KBM-7 (cell line): ENCODE measurements at places on chromosomes 3 and 15.

GRCh38 chr3:134624537-134625287 lies 26.1 kb downstream of the KY start:
- DNase-seq = no peak

DNA sequence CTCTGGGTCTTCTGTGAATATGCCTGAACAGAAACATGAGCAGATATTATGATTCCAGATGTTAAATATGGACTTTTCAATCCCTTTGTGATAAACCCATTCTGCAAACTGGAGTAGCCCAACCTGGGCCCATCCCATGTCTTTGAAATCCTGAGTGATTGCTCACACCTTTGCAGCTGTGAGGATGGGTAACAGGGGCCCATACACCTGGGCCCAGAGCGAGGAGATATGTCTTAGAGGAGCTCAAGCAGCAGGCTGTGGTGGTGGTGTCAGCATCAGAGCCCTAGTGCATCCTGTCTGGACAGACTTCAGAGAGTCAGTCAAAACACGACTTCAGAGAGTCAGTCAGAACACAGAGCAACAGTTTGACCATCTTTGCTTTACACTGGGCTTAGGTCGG lies 64.9 kb upstream of the LIMD1 start:
- DNase-seq = no peak

- no peak for DNase-seq
Measured at GRCh38 chr3:61718565-61718964, 157.2 kb downstream of the PTPRG start.

DNA sequence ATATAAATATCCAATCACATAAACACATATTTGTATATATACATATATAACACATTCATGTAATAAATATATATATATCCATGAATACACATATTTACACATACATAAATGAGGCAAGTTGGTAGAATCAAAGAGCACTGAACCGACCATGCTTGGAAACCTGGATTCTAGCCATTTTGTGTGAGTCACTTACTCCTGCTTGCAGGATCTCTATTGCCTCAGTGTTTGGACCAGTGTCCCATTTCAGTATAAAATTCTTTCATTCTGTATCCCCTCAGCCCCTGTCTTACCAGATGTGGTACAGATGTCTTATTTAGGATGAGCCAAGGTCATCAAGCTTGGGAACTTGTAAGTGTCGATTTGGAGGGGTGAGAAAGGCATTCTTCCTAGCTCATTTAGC lies 391.4 kb upstream of the FRG2C start:
- no peak for DNase-seq

- no peak for DNase-seq
Measured at GRCh38 chr3:124346487-124346886, 354.6 kb upstream of the ROPN1 start.

DNA sequence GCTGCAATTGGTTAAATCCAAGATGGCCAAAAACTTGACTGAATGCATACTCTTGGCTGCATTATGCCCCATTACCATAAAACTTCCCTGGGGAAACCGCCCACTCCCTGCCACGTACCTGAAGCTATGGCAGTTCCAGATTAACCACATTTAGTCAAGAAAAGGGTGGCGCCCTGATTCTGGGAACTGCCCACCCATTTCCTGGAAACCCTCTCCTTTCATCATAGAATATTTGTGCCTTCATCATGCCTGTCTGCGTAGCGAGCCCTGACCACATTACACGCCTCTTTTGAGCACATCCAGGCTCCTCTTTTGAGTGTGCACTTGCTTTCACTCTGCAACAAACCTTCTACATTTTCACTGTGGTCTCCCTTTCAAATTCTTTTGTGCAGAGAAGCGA lies 5.2 kb downstream of the LINS1 start:
- peak; percentile 95 for DNase-seq

DNA sequence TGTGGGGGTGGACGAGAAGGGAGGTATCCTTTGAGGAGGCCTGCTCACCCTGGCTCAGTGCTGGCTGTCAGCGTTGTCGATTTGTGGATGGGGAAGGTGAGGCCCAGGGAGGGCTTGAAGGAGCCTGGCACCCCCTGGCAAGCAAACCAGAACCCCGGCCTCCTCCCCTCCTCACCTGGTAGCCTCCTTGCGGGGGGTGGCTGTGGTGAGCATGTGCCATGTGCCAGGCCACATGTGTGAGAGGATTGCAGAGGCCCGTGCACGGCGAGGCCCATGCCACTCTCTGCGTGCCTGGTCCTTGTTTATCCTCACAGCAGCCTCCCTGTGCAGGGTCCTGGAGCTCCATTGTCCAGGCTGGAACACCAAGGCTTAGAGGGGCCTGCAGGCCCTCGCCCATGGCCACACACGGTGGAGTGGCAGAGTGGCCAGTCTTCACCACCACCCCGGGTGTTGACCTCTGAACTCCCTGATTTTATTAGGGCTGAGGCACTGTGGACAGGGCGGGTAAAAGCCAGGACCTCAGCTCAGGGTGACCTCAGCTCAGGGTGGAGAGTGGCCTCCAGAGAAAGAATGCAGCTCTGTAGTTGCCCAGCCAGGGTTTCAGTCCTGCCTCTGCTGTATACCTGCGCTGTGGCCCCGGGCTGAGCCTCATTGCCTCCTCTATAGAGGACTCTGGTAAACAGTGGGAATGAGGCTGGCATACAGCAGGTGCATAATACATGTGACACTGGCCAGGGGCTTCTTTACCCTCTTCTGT lies 29.1 kb downstream of the HDAC11 start:
- no peak for DNase-seq

- no peak for DNase-seq
Measured at GRCh38 chr3:18153571-18154173, 271.5 kb downstream of the SATB1 start.

- no peak for DNase-seq
Measured at GRCh38 chr15:40364251-40364650, 6.2 kb downstream of the DISP2 start.

GRCh38 chr3:13235079-13235478 lies 161.8 kb upstream of the IQSEC1 start:
- DNase-seq = no peak

- DNase-seq = no peak
Measured at GRCh38 chr15:80041494-80042253, 17.8 kb upstream of the ZFAND6 start.

DNA sequence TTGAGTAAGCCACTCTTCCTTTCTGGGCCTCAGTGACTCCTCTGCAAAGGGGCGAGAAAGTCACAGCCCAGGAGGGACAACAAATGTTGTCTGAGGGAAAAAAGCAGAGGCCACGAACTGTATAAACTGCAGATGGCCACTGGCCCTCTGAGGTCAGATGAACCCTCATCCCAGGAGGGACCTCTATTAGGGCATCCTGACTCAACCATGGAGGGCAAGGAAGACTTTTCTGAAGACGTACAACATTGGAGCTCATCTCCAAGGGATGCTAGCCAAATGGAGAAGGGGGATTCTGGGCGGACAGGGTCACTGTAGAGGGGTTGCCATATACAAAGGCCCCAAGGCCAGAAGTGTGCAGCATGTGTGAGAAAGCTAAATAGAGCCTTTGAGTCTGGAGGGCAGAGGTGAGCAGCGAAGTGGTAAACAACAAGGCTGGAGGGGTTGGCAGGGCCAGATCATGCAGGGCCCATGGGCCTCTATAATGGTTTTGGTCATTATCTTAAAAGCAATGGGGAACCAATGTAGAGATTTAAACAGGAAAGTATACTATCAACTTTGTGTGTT lies 16.7 kb downstream of the GRAMD2A start:
- DNase-seq = no peak

DNA sequence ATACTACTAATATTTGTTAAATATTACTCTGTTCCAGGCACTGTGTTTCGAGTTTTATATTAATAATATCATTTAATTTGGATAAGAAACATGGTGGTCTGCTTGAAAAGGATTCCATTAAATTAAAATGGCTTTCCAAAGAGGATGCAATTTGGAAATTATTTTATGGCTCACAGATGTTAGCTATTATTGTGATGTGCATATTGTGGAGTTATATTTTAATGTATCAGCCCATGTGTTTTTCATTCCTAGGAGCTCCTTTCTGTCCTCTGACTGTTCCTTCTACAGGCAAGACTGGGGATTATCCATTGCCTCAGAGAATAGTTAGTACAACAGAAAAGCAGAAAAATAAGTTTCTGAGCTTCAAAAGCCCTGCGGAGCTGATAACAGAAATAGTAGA lies 376.7 kb upstream of the PDZRN3 start:
- no peak for DNase-seq

- no peak for DNase-seq
Measured at GRCh38 chr3:112362221-112362620, 29.3 kb downstream of the CD200 start.

DNA sequence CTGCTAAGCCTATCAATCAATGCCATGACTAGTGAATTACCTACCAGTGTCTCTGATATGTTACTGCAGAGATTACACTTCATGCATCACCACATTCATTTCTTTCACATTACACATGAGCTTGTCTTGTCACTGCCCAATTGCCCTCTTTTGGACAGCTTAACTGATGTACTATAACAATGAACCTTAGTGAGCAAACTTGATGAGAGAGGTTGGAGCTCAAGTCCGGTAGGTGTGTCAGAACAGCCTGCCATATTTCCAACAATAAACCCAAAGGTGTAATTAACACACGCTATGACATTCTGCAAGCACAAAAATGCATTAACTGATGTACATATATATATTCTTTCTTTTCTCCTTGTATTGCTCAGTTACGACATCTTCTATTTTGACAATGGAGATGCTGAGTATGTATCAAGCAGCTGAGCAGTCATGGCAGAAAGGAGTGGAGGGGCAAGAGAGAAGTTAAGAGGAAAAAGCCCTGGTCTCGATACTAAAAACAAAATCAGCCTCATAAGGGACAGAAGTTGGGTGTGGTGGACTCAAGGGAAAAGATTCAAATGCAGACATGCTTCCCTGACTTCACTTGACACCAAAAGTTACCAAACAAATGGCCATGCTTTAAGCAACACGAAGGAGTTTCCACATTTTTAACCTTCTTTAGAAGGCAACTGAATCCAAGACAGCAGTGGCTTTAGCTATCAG lies 538.2 kb downstream of the FOXP1 start:
- no peak for DNase-seq

DNA sequence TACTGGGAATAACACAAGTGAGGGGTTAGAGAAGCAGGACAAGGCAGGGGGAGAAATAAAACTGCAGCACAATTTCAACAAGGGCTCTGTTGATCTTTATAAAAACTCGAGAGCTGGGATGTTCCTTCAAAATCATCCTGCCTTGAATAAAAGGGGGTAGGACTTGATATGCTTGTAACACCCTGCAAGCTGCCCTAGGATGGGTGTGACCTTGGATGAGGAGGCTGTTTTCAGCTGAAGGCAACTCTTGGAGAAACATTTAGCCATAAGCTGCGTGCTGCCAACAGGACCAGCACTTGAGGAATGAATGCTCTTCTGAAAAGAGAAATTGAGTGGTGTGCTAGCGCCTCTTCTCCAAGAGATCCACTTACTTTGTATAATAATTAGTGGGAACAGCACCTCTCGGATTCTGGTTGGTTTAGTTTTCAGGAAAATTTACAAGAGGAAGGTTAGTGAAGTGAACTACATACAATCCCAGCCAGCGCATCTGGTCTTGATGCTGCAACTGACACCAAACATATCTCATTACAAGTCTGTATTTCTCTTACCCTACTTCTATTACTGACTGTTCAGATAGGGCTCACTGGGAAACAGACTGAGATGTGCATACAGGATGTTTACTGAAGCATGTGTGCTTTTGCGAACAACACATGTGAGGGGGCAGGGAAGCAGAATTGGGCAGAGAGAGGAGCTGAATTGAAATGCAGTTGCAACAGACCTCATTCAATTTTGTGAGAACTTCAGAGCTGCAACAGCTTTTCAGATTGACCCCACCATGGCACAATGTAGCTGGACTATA lies 643.0 kb upstream of the GOLIM4 start:
- DNase-seq = no peak

GRCh38 chr3:39101022-39101689 lies 6.3 kb downstream of the GORASP1 start:
- peak; percentile 47 for DNase-seq

DNA sequence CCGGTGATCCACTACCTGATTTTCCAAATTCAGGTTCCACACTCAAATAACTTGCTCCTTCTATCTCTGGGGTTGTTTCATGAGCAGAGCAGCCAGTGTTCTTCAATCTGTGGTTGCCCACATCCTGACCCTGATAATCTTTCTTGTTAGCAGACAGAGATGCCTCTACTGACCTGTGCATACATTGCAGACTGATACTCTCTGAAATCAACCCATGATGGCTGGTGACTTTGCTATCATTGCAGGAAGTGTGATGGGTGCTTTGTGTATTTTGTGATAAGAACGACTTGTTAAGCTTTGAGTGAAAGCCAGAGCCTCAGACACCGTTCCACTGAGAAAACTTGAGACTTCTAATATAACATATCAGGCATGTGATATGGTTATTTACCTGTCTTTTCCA lies 39.9 kb downstream of the GATM start:
- DNase-seq = peak; percentile 3

DNA sequence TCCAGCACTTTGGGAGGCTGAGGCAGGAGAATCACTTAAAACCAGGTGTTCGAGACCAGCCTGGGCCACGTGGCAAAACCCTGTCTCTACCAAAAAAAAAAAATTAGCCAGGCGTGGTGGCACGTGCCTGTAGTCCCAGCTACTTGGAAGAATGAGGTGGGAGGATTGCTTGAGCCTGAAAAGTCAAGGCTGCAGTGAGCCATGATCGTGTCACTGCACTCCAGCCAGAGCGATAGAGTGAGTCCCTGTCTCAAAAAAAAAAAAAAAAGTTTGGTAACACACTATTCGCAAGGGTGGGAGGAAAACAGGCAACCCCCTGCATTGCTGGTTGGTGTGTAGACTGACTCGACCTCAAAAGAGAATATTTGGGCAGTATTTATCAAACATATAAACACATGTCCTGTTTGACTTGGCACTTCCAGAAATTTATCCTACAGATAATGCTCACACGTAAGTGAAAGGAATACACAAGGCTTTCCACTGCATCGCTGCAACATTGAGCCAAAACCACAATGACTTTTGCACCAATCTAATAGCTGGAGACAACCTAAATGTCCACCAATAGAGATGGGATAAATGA lies 3.1 kb upstream of the ANPEP start:
- no peak for DNase-seq

- DNase-seq = no peak
Measured at GRCh38 chr3:48119505-48120193, 68.6 kb downstream of the CDC25A start.

DNA sequence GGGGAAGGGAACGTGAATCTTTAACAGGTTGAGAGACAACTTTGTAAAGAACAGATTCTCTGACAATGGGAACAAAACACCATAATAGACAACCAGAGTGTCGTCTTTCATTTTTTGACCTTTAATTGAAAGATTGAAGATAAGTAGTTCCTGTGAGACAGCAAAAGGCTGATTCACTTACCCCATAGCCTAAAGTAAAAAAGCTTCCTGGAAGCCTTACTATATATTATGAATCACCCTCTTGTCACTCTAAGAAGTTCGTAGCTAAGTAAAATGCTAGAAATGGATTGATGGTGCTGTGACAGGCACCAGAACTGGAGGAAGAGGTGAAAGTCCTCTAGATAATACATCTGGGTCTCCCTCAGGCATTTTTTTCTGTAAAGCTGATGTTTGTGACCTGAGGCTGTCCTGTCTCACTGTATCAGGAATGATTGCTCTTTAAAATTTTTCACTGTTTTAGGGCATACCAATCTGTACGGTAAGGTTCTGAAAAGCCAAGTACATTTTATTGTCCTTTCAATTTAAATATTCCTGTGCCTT lies 824.6 kb upstream of the SEMA6D start:
- no peak for DNase-seq

- no peak for DNase-seq
Measured at GRCh38 chr3:69066121-69066520, 14.0 kb upstream of the TMF1 start.
